ENCODE measurements at places on chromosomes 16 and 17. TPM values are rescaled to one million over a fixed set of nuclear protein-coding genes. Genes with fewer than 3 reads are reported as not detected.

ZNF469 gene
- total RNA-seq = 4.4 TPM

TNFSF12 gene
- total RNA-seq = 7.1 TPM

EXOC3L1 gene
- total RNA-seq = 3.1 TPM

IRX5 gene
- 0.59 TPM for total RNA-seq

TXNL4B gene
- total RNA-seq = 9.9 TPM

CPHXL2 gene
- total RNA-seq = not detected

DNA sequence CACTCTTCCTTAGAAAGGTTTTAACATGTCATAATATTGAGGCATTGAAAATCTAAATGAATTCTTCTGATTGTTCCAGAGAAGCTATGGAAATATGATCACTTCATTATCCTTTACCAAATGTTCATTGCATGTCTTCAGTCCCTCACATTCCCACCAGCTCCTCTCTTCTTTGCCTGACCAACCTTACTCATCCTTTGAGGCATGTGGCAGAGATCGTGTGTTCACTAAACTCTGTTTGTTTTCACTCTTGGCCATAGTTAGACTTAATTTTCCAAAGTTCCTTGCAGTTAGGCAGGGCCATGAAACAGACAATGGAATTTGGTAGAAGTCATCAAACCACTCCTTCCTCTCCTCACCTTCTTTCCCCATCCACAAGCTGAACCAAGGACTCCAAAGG lies 266.5 kb upstream of the HSBP1 start:
- DNase-seq = no peak

GRCh38 chr16:65446427-65446826 lies 324.6 kb upstream of the CDH11 start:
- no peak for DNase-seq

DNA sequence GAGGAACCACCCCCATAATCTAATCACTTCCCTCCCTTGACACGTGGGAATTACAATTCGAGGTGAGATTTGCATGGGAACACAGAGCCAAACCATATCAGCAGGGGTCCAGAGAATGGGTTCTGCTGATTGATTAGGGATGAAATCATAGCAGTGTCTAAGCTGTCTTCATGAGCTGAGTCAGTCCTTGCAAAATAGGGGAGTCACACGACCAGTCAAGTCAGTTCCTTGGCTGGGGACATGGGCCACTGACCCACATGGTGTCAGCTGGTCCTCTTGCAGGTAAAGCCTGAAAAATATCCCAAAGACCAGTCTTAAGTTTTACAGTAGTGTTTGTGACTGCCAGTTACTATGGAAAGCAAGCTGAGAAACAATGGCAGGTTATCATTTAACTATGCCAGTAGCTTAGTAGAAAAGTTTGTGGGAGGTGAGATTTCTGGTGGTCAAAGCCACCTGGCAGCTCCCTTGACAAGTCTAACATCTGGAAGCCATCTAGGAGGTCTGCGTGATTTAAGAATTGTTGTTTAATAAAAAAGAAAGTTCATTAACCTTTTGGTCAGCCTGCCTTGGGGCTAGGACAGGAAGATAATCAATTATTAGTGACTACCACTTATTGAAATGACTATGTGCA lies 15.7 kb upstream of the ATF7IP2 start:
- no peak for DNase-seq

GRCh38 chr17:81917565-81918332 lies at the start of gene SIRT7:
SIRT7 (minus strand) TSS chr17:81918176; CDS start chr17:81918131, 45 bp downstream.
- peak; percentile 93 for DNase-seq

DNA sequence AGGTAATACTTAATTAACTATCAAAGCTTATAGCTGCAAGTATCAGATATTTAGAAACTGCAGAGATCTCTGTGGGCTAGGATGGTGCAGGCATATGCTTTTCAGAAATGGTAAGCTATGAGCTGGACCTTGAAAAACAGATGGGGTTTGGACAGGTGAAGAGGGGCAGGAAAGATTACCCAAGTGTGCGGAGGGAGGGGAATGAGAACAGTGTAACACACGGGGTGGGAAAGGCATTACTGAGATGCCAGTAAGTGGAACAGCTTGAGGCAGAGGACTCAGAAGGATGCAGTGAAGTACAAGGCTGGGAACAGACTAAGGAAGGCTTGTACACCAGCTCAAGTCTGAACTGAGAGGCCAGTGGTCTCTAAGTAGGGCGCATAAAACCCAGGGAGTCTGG lies 22.1 kb upstream of the EVPL start:
- DNase-seq = no peak

GRCh38 chr17:65902155-65902554 lies 289.8 kb downstream of the CEP112 start:
- DNase-seq = no peak

DNA sequence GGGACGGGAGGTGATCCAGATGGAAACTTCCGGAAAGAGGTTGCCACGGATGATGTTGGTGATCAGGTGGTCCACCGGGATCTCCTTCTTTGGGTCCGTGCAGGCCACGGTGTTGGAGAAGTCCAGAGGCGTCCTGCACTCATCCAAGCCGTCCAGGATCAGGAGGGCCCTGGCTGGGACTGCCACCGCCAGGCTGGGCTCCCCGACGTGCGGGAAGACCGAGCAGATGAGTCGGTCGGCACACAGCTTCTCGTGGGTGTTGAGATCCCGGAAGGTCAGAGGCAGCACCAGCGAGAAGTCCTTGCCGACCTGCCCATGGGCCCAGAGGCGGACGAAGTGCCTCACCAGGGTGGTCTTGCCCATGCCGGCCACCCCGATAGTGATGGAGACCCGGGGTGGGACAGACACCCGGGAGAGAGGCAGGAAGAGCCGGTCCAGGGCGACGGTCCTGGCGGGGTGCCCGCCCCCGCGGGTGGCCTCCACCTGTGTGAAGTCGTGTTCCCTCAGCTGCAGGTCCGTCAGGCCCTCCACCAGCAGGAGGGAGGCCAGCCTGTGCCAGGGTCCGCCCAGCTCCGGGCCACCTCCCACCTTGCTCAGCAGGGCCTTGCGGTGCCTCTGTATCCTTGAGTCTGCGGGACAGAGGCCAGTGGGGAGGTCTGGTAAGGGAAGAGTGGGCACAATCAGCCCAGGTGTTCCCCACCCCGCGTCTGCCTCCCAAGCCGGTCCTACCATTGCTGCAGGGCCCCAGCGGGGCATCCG lies 12.9 kb downstream of the NLRC3 start:
- DNase-seq = no peak

DNA sequence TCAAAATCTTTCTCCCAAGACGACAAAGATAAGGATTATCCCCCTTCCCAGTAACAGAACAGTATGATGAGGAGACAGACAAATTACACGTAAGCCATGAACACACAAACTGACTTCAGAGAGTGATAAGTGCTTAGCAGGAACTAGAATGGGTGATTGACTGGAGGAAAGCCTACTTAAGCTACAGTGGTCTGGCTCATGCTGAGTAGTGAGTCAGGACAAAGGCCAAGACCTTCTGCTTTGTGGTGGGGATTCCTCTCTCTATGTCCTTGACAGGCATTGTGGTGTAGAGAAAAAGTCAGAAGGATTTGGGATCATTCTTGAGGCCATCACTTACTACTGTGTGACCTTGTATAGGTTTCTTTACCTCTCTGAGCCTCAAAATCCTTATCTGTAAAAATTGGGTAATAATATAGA lies 381.9 kb upstream of the CCL2 start:
- no peak for DNase-seq

DNA sequence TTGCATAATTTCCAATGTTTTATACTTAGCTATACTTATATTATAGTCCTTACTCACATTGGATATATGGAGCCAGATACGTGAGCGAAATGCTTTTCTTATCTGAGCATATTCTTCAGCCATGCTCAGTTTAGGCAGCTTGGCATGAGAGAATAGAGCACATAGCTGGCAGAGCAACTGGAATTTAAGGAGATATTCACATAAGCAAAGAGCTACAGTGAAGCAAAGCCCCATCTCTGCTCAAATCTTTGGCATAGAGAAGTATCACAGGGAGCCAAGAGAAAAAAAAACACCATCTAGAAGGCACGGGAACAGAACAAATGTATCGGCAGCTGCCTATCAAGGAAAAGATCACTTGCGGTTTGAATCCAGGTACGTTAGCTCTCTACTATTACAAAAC lies 734.2 kb upstream of the KIF2B start:
- DNase-seq = no peak

DNA sequence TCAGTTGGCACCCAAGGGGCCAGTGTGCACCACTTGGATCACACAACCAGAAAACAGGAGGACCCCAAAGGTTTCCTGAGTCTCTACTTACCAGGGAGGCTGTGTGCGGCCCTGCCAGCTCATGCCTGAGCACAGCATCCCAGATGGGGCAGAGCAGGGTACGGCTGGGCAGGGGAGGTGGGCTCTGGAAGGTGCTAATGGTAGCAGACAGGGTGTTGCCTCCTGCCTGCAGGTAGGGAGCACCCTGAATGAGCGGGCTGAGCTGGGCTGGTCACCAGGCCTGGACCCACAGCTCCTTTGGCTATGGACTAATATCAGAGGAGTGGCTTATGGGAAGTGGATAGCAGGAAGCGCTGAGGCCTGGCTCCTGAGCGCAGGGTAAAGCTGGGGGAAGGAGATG lies 14.6 kb downstream of the RECQL5 start:
- DNase-seq = no peak

- DNase-seq = peak; percentile 76
These were observed 274.4 kb upstream of the TOM1L1 start for GRCh38 chr17:54626146-54626703.

DNA sequence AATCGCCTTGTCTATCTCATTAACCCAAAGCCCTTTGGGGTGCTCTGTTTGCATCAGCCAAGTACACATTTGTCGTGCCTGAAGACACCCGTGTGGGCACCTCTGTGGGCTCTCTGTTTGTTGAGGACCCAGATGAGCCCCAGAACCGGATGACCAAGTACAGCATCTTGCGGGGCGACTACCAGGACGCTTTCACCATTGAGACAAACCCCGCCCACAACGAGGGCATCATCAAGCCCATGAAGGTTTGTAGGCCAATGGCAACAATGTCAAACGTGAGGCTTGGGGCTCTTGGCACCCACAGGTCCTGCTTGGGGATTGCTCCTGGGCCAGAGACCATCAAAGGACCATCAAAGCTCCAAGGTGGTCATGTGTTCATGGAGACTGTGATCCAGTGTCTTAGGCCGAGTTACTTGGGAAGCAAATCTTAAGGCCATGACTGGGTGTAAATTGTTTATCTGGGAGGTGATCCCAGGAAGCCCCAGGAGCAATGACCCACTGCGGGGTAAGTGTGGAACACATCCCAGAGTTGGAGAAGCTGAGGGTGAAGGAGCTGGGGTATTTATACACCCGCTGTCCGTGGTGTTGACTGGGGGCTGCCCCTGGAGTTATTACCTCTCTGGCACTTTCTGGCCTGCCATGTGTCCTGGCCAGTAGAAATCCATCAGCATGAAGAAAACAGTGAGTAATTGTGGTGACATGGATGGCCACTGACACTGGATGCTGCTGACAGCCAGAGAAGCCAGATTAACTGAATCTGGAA lies 24.0 kb downstream of the CDH5 start:
- peak; percentile 5 for DNase-seq

DNA sequence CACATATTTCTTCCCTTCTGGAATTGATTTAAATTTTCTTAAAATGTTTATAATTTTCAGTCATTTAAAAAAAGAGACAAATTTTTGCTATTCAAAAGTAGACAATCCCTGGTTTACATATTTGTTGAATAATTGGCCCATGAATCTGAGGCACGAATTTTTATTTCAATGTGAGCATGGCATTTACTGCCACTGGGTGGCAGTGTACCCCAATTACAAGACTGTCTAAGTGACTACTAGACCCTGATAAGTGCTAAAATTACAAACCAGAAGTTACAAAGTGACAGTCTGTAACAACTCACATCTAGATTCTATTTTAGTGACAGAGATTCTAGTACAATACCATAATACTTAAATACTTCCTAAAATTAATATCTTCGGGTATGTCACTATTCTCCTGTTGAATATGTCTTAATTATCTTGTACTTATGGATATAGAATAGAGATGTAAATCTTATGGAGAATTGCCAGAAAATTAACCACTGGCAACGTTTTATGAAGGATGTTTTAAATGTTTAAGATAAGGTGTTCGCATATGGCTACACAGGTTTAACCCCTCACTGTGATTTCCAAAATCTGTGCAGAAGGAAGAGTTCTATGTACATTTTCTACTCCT lies 235.8 kb downstream of the MAP2K4 start:
- no peak for DNase-seq

DNA sequence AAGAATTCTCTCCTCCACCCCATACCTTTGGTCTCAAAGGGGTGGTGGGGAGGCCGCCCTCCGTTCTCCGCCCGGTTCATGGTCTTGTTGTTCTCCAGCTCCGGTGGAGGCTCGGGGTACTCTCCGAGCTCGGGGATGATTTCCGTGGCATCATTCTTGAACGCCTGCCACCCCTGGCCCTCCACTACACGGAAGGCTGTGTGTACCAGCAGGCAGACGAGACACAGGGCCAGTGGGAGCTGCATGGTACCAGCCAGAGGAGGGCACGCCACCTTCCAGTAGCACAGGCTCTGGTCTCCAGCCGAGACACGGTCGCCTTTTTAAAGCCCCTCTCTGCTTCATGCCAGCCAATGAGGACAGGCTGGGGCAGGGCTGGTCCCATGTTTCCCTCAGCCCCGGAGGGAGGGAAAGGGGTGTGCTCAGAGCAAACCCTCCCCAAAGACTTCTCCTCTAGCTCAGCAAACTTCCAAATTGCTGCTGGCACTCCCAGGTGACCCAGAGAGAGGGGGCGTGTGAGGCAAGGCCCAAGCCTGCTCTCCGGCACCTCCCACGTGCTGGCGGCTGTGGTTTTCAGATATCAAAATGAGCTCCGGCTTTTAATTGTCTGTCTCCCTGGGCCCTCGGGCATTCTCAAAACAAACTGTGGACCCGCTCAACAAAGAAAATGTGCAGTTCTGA lies at the start of gene SOST:
Gene SOST, minus strand, starts transcription at position 295 of the 678 bp plus-strand sequence. Its CDS starts 50 bp downstream, at position 245.
- DNase-seq = no peak

DNA sequence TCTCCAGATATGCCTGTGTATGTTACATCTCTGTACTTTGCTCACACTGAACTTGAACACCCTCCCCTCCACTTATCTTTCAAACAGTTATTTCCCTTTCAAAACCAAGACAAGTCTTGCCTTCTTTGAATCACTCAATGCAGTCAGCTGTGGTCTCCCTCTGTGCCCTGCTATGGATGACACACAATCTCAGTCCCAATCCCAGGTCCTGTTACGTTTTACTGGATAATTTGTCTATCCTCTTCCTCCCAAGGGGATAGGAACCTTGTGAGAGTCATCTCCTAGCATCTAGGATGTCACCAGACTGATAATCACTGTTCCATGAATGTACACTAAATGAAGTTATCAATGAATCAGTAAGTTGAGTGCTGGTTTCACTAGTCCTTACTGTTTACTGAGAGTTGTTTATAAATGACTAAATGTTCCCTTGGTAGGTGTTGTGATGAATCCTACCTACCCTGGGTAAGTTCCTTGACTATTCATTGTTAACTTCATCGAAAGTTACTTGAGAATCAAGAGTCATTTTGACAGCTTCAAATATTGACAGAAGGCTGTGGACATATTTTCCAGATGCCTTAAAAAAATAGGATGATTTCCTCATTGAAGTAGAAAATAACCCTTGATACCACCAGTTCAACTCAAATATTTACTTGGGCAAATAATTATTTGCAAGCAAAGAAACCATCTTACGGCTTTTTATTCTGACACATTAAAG lies 244.9 kb downstream of the PRKCA start:
- DNase-seq = no peak

All from H9 (cell line).